ENCODE measurements at places on chromosomes 7 and 10. TPM values are rescaled to one million over a fixed set of nuclear protein-coding genes. Genes with fewer than 3 reads are reported as not detected.

CDNF gene
- total RNA-seq = 0.86 TPM

MALRD1 gene
- not detected for total RNA-seq

FZD8 gene
- total RNA-seq = 4.2 TPM

MOGAT3 gene
- not detected for total RNA-seq

CDK14 gene
- 0.13 TPM for total RNA-seq

ADIRF gene
- not detected for total RNA-seq

LIPF gene
- not detected for total RNA-seq

GPR85 gene
- not detected for total RNA-seq

RELN gene
- total RNA-seq = 0.04 TPM

GBF1 gene
- total RNA-seq = 28.2 TPM

UTF1 gene
- not detected for total RNA-seq

DDC gene
- 0.67 TPM for total RNA-seq

BBS9 gene
- 3.3 TPM for total RNA-seq

ANKRD22 gene
- 0.41 TPM for total RNA-seq

CFTR gene
- not detected for total RNA-seq

PPP1R17 gene
- total RNA-seq = not detected
